ENCODE measurements at places on chromosomes 3 and 15.

DNA sequence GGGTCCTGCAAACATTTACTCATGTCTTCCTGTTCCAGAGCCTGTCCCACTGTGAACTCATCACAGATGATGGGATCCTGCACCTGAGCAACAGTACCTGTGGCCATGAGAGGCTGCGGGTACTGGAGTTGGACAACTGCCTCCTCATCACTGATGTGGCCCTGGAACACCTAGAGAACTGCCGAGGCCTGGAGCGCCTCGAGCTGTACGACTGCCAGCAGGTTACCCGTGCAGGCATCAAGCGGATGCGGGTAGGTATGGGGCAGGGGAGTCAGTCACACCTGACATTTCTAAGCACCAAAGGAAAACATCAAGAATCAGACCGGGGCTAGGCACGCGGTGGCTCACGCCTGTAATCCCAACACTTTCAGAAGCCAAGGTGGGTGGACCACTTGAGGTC is 56.3 kb downstream of the UBP1 start:
- DNase-seq: no peak

- DNase-seq: no peak
Observed at GRCh38 chr15:69575387-69575786, 122.8 kb downstream of the RPLP1 start.

GRCh38 chr3:24072193-24072592 is 127.1 kb downstream of the NR1D2 start:
- no peak for DNase-seq

GRCh38 chr15:73695773-73696640 is 11.8 kb downstream of the CD276 start:
- DNase-seq: no peak

- no peak for DNase-seq
Observed at GRCh38 chr3:116000311-116000710, 377.0 kb downstream of the GAP43 start.

DNA sequence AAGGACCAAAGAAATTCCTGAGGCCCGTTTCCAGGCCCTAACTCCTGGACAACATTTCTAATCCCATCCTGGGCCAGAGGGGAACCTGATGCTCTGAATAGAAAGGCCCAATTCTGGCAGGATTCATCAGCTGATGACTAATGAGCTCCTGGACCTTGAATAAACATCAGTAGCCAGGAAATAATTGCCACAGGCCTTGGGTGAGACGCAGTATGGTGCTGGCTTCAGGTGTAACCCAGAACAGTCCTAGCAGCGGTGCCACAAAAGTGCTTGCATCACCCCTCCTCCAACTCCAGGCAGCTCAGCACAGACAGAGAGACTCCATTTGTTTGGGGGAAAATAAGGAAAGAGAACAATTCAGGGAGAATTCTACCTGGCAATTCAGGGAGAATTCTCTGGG is 184.7 kb upstream of the POU1F1 start:
- no peak for DNase-seq

DNA sequence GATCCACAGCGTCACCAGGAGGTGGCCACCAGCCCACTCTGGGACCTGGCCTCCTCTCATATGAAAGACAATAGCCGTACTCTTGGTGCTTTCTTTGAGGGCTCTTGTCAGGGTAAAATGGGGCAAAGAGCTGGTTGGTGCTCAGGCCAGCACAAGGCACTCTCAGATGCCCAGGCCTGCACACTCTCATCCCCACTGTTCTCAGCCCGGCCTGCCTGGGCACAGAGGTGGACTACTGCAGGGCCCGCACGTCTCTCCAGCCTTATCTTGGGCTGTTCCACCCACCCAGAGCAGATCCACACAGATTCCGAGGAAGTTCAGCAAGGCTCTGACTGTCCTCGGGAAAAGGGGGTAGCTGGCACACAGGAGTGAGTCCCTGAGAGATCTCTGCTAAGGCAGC is 122.8 kb upstream of the PRR20G start:
- no peak for DNase-seq

DNA sequence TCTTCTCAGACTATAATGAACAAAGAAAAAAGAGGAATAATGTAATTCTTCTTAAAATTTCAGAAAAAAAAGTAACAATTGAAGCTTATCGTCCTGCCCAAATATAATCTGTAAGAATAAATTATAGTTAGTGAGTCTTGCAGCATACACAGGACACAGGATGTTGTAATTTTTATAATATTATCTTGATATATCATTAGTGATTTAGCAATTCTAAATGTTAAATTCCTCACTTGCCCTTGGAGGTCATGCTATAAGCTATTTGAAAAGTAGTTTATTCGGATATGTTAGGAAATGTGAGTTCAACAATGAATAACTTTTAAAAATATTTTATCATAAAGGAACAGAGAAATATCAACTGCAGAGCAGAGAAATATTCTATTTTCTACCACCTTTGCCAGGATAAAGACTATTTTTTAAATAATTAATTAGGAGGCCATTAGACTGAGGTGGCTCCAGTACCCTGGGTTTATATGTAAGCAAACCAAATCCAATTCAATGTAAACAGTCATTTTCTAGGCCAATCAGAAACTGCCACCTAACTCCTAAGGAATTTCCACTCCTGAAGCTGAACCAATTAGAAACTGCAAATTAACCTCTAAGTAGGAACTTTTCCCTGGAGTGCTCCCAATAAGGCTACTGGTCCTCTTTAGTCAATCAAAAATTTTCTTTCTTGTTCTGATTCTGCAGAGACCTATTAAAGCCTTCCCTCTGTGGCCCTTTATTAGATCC is 1109.3 kb downstream of the ROBO2 start:
- no peak for DNase-seq

DNA sequence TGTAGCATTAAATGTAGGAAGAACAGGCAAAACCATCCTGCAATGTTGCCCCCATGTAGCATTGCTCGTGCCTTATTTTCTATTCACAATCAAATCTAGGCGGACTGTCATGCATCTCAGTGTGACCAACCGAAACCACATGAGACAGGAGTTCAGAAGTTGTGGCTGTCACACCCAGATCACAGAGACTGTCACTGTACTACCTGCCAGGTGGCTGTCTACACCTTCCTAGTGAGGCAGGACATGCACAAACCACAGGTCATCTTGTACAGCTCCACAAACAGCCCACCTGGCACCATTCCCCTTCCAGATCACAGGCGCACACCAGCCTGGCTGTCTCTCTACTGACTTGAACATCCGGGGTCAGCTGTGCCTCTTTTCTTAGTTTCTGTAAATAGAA is 392.8 kb downstream of the OCA2 start:
- DNase-seq: no peak

DNA sequence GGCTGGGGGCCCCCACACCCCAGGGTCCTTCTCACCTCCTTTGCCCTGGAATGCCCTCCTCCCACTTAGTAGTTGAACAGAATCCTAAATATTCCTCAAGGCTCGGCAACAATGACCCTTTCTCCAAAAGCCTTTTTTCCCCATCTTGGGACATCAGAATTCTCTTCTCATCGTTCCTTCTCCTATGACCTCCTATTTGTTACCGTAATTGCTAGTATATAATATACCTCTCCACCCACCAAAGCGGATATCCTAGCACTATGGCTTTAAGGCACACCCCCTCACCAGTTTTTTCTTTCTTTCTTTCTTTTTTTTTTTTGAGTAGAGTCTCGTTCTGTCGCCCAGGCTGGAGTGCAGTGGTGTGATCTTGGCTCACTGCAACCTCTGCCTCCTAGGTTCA is 16.8 kb downstream of the HDAC11 start:
- no peak for DNase-seq

GRCh38 chr15:89361451-89362202 is 27.0 kb upstream of the POLG start:
- DNase-seq: peak; percentile 56

GRCh38 chr15:52060501-52060900 is 41.5 kb downstream of the MAPK6 start:
- DNase-seq: no peak

DNA sequence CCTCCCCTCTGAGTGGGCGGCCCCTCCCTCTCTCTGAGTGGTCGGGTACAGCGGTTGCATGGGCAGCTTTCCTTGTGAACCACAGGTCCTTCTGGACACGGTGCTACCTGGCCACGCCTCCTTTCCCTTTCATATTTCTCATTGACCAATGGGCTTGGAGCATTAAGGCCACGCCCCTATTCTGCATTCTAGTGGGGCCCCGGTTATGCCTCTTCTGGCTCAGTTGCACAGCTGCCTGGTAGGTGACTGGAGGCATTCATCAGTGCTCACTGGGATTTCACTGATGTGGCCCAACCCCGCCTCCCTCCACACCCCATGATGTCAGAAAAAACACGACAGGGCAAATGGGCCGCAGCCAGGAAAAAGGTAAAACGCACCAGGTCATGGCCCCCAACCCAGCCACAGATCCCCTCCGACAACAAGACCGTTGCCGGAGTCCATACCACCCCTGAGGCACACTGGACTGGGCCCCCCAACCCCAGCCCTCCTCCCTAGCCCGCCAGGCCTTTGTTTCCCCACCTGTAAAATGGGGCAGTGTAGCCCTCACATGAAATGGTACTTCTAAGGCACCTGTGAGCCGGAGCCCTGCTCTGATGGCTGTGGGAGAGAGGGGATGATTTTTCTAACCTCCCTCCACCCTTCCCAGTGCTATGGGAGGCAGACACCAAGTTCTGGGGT is 26.3 kb downstream of the NGRN start:
- peak; percentile 20 for DNase-seq

All from CD4-positive, alpha-beta T cell treated with Interleukin-17A for 1 hour (primary cell).